ENCODE measurements at places on chromosomes 1 and 21. TPM values are rescaled to one million over a fixed set of nuclear protein-coding genes. Genes with fewer than 3 reads are reported as not detected.

GRCh38 chr1:2879026-2879425, 77.5 kb upstream of the TTC34 start:
- DNase-seq = no peak

DNA sequence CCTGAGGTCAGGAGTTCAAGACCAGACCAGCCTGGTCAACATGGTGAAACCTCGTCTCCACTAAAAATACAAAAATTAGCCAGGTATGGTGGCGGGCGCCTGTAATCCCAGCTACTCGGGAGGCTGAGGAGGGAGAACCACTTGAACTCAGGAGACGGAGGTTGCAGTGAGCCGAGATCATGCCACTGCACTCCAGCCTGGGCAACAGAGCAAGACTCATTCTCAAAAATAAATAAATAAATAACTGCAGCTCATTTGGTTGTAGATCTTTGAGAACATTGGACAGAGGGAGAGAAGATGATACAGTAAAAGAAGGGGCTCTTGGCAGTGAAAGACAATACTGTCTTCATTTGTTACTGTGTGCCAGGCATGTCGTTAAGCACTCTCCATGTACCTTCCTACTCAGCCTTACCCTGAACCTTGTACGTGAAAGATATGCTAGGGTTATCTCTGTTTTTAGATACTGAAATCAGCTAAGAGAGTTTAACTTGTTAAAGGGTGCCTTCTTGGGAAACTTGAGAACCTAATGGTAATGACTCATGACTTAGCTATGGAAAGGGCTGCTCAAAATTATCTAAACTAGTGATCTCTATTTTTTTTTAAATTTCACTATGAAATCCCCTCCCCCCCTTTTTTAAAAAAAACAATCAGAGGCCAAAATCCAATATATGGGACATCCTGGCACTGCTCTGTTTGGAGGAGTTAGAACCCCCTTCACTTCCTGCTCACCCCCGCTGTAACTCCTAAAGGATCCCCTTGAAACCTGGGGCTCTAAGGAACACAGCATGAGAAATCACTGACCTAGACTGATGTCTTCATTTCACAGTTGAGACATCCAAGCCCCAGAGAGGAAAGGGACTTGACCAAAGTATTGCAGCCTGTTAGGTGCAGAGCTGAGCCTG, 6.8 kb upstream of the KPNA6 start:
- peak; percentile 75 for DNase-seq

GRCh38 chr1:245512980-245513578, 358.3 kb downstream of the KIF26B start:
- no peak for DNase-seq

- no peak for DNase-seq
Observed at GRCh38 chr1:34331020-34331926, 154.6 kb downstream of the C1orf94 start.

- no peak for DNase-seq
Observed at GRCh38 chr1:60091195-60091715, 17.7 kb upstream of the C1orf87 start.

The AMY1A gene
- total RNA-seq = not detected

GRCh38 chr1:150021191-150021694, 10.7 kb upstream of the OTUD7B start:
- no peak for DNase-seq

The TRNP1 gene
- 68.6 TPM for total RNA-seq

DNA sequence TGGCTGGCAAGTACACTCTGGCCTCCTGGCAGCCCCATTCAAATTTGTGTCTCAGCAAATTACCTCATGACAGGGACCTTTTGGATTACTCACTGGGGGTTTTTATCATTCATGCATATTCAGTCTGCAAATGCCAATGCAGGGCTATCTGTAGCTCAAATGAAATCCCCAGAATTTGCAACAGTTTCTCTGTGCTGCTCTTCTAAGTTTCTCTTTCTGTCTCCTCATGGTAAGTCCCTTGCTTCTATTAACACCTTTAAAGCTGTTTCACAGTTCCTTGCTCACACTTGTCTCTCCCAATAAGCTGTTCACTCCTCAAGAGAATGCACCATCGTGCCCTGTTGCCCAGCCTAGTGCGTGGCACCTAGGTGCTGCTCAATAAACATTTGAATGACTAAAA, 3.3 kb upstream of the FAM78B start:
- no peak for DNase-seq

- DNase-seq = no peak
Observed at GRCh38 chr1:167926486-167926997, 9.9 kb upstream of the DCAF6 start.

DNA sequence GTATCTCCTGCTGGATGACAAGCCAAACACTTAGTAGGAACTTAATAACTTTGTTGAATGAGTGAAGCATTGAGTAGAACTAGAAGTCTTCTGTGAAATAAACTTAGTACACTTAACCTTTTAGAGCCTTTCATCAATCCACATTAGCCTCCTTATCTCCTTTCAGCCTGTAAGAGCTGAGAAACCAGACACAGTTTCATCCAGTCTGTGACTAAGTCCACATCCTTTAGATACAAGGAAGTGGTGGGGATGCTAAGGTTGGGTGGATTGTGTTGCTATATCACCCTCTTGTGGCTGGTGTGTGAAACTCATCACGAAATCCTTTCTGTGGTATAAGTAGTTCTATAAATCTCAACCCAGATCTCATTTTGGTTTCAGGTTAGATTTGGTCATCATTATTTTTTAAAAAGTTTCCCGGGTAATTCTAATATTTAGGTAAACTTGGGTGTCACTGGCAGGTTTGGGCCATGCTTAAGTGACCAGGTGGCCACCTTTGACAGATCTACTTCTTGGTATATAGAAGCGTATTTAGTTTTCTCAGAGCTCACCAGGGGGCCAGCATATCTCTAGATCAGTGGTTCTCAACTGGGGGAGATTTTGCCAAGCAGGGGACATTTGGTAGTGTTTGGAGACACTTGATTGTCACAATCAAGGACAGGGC, 27.8 kb upstream of the CD84 start:
- peak; percentile 77 for DNase-seq

DNA sequence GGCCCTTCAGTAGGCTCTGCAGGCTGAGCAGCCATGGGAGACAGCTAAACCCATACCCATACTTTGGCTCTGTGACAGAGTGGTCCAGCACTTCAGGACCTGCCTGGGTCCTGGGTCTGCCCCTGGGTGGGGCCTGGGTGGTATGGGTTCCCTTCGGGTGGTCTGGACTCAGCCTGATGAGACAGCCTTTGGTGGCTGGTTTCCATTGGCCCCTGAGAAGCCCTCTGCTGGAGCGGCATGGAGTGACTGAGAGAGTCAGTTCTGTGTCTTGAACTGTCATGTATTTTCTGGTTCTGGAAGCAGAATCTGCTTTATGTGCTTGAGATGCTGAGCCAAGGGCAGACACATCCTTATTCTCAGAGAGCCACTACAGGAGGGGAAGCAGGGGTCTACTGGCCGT, 31.3 kb upstream of the KCNA2 start:
- no peak for DNase-seq

GRCh38 chr1:35049116-35049515, 17.4 kb upstream of the ZMYM6 start:
- DNase-seq = no peak

- peak; percentile 66 for DNase-seq
Observed at GRCh38 chr1:40143891-40144575, 17.2 kb upstream of the RLF start.

DNA sequence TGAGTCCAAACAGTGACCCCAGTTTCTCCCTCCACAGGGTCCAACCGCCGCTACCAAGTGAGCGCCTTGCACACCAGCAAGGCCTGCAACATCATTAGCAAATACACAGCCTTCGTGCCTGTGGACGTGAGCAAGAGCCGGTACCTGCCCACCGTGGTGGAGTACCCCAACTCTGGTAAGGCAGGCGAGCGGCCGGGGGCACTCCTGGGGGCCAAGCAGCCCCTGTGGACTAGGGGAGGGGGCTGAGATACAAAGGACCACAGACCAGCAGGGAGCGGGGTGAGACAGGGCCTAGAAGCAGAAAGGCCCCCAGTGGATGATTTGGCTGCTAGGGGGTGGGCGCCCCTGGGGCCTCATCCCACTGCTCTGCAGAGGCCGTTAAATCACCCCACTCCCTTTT, 54.7 kb downstream of the VWA5B1 start:
- DNase-seq = no peak

DNA sequence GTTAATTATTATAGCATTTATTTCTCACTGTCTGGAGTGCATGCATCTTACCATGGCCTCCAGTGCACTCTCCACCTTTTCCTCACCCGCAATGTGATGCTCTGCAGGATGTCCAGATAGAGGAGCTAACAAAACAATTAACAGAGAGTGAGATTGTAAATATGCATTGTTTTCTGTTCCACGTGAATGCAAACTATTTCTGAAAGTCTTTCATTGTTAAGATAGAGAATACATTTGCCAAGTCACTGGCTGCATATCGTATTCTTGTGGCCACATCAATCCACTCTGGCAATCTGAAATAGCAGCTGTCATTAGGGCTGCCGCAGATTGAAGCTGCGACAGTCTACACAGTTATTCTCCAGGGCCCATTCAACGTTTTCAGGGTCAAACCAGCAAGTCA, 143.8 kb downstream of the DUSP10 start:
- DNase-seq = no peak

DNA sequence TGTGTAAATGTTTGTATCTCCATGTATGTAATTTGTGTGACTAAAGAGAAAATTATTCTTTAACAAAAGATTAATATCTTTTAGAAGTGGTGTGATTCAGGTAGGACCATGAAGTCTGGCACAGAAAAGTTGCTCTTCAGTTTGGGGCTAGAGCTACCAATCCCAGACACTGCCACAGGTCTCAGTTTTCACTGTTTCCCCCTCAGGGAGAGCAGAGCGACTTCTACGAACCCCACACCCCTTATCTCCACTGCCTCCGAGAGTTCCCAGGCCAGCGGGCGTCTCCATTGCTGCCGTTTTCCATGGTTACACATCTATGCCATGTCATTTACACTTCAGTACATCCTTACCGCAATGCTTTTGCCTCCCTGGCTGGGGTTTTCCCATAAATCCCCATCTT, 93.0 kb upstream of the SMYD2 start:
- DNase-seq = no peak

- DNase-seq = peak; percentile 83
Observed at GRCh38 chr1:214833178-214833756, 230.3 kb downstream of the CENPF start.

GRCh38 chr1:222104694-222105392, 363.0 kb upstream of the DUSP10 start:
- peak; percentile 34 for DNase-seq

The PLCH2 gene
- total RNA-seq = 0.28 TPM

The DSCAM gene
- under 0.01 TPM for total RNA-seq

GRCh38 chr1:202192770-202193613, 607 bp upstream of the LGR6 start:
- peak; percentile 35 for DNase-seq

The OR10Z1 gene
- not detected for total RNA-seq

DNA sequence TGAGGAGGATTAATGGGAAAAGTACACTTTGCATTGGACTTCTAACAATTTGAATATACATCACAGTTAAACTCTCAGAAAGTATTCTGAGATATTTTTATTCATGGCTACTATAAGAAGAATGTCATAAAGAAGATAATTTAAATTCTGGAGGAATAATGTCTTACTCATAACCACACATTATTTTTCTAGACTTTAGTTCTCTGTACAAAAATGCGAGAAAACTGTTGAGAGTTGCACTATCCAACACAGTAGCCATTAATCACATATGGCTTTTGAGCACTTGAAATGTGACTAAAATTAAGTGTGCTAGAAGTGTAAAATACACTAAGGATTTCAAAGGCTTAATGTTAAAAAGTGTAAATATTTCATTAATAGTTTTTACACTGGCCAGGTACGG, 53.8 kb downstream of the CRB1 start:
- no peak for DNase-seq

- no peak for DNase-seq
Observed at GRCh38 chr1:87330885-87331364, 2.2 kb downstream of the LMO4 start.
